ENCODE measurements at places on chromosomes 3 and 15. TPM values are rescaled to one million over a fixed set of nuclear protein-coding genes. Genes with fewer than 3 reads are reported as not detected.
A peak's percentile ranks its signal among the peaks of the same experiment; 100 is the strongest.

CSTA gene
- 1.2 TPM for total RNA-seq

ST8SIA2 gene
- total RNA-seq: 0.25 TPM

PYGO1 gene
- total RNA-seq: 0.30 TPM

SPINT1 gene
- total RNA-seq: 330 TPM

PAK6 gene
- total RNA-seq: 10.4 TPM

- DNase-seq: no peak
- H3K27ac ChIP-seq: no peak overlapping the region
- H3K4me3 ChIP-seq: no peak overlapping the region
- no peaks in the 10 kb centered on the region for H3K27me3 ChIP-seq
- no peaks in the 10 kb centered on the region for H3K36me3 ChIP-seq
- H3K4me1 ChIP-seq: no peaks in the 10 kb centered on the region
Observed at GRCh38 chr3:76940181-76940770, 99.6 kb upstream of the ROBO2 start.

GRCh38 chr15:32974691-32975090 is 219.8 kb downstream of the FMN1 start:
- no peak for DNase-seq
- no peak overlapping the region for H3K4me3 ChIP-seq
- no peaks in the 10 kb centered on the region for H3K27me3 ChIP-seq
- no peaks in the 10 kb centered on the region for H3K4me1 ChIP-seq
- H3K27ac ChIP-seq: no peak overlapping the region
- no peaks in the 10 kb centered on the region for H3K36me3 ChIP-seq

GRCh38 chr15:40290545-40290917 is 7.7 kb upstream of the ANKRD63 start:
- H3K4me3 ChIP-seq: no peak overlapping the region
- H3K27ac ChIP-seq: no peak overlapping the region
- H3K27me3 ChIP-seq: no peaks in the 10 kb centered on the region
- peaks cover 4% of the 10 kb centered on the region for H3K4me1 ChIP-seq

DNA sequence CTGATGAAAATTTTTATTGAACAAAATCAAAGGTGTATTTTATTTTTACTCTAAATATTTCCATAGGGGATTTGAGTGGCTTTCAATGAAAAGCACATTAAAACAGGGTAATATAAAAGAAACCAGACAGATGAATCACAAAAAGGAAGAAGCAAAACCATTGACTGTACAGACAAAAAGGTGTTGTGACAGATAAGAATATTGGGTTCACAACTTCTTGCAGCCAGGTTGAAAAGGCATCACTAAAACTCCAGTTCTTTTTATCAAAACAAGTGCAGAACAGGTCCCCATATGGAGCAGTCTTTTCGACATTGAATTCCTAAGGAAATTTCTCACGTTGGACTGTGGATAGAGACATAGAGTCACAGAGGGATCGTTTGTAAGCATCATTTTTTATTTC is 53.8 kb downstream of the AGTR1 start:
- no peak overlapping the region for H3K4me3 ChIP-seq
- no peaks in the 10 kb centered on the region for H3K4me1 ChIP-seq
- no peaks in the 10 kb centered on the region for H3K36me3 ChIP-seq
- DNase-seq: no peak
- H3K27me3 ChIP-seq: no peaks in the 10 kb centered on the region
- H3K27ac ChIP-seq: no peak overlapping the region

DNA sequence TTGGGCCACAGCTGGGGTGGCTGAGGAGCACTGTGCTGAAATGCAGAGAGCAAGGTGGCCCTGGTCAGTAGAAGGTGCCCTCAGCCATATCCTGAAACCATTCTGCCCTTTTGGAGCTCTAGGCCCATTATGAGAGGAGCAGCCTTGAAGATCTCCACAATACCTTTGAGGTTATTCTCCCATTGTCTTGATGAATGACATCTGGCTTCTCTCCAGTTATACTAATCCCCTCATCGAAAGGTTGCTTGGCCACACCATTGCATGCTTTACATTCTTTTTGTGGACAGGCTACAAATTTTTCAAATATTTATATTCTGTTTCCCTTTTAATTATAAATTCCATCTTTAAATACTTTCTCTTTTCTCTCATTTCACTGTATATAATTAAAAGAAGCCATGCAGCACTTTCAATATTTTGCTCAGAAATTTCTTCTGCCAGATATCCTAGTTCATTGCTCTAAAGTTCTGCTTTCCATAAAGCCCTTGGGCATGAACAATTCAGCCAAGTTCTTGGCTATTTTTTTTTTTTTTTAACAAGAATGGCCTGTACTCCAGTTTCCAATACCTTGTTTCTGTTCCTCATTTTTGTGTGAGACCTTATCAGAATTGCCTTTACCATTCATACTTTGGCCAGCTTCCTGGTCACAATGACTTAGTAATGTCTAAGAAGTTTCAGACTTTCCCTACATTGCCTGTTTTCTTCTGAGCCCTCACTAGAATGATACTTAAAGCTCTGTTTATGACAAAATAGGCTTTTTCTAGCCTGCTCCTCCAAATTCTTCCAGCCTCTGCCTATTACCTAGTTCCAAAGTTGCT is 138.9 kb upstream of the SGO1 start:
- no peak overlapping the region for H3K27ac ChIP-seq
- no peak overlapping the region for H3K4me3 ChIP-seq
- no peaks in the 10 kb centered on the region for H3K36me3 ChIP-seq
- H3K27me3 ChIP-seq: no peaks in the 10 kb centered on the region

- H3K27ac ChIP-seq: no peak overlapping the region
- no peaks in the 10 kb centered on the region for H3K36me3 ChIP-seq
- H3K4me3 ChIP-seq: no peak overlapping the region
- no peak for DNase-seq
- no peaks in the 10 kb centered on the region for H3K27me3 ChIP-seq
Observed at GRCh38 chr3:23221136-23221535, 18.0 kb downstream of the UBE2E2 start.

- DNase-seq: no peak
- H3K4me1 ChIP-seq: no peaks in the 10 kb centered on the region
- H3K27ac ChIP-seq: no peak overlapping the region
Observed at GRCh38 chr15:77436822-77437221, 16.1 kb downstream of the HMG20A start.

- H3K27me3 ChIP-seq: no peaks in the 10 kb centered on the region
- peak; percentile 77 for DNase-seq
- H3K27ac ChIP-seq: no peak overlapping the region
- H3K36me3 ChIP-seq: no peaks in the 10 kb centered on the region
- H3K4me3 ChIP-seq: no peak overlapping the region
Observed at GRCh38 chr3:16177962-16178627, 3.6 kb downstream of the GALNT15 start.

- no peak overlapping the region for H3K27ac ChIP-seq
- H3K4me3 ChIP-seq: no peak overlapping the region
- H3K36me3 ChIP-seq: no peaks in the 10 kb centered on the region
- no peaks in the 10 kb centered on the region for H3K27me3 ChIP-seq
Observed at GRCh38 chr3:82080792-82081191, 319.3 kb upstream of the GBE1 start.

DNA sequence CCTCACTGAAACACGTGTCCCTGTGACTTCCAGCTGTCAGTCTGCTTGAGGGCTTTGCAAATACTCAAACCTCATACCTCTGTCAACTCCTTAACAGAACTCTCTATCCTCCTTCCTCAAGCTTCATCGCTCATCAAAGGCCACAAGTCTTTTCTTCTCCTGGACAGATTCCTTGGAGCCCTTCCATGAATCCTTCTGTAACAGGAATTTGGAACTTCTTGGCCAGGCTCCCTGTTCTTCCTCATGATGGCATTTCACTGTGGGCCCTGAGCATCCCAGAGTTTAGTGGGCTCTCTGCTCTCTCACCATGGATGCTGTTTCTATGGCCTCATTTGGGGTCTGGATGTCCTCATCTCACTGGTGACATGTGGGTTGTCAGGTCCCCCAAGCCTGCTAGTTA is 105.0 kb upstream of the TLE3 start:
- no peaks in the 10 kb centered on the region for H3K4me1 ChIP-seq
- H3K36me3 ChIP-seq: no peaks in the 10 kb centered on the region
- H3K27me3 ChIP-seq: no peaks in the 10 kb centered on the region
- DNase-seq: no peak

DNA sequence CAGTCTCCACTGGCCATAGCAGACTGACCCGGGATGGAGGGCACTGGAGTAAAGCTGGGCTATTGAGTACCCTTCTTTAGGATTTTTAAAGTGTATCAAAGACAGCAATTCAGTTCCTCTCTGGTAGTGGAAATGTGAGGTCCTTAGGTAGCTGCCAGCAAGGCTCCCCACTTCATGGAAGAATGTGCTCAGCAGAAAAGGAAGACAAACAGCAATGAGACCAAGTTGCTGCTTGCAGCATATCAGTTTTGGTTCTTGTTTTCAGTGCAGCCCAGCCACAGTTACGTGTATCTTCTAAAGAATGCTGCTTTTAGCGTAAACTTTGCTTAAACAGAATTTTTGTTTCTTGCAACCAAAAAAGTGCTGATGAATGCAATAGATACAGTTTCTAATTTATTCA is 374.0 kb upstream of the CBLB start:
- no peaks in the 10 kb centered on the region for H3K4me1 ChIP-seq
- H3K4me3 ChIP-seq: no peak overlapping the region
- H3K36me3 ChIP-seq: no peaks in the 10 kb centered on the region
- H3K27ac ChIP-seq: no peak overlapping the region
- no peaks in the 10 kb centered on the region for H3K27me3 ChIP-seq
- DNase-seq: no peak

DNA sequence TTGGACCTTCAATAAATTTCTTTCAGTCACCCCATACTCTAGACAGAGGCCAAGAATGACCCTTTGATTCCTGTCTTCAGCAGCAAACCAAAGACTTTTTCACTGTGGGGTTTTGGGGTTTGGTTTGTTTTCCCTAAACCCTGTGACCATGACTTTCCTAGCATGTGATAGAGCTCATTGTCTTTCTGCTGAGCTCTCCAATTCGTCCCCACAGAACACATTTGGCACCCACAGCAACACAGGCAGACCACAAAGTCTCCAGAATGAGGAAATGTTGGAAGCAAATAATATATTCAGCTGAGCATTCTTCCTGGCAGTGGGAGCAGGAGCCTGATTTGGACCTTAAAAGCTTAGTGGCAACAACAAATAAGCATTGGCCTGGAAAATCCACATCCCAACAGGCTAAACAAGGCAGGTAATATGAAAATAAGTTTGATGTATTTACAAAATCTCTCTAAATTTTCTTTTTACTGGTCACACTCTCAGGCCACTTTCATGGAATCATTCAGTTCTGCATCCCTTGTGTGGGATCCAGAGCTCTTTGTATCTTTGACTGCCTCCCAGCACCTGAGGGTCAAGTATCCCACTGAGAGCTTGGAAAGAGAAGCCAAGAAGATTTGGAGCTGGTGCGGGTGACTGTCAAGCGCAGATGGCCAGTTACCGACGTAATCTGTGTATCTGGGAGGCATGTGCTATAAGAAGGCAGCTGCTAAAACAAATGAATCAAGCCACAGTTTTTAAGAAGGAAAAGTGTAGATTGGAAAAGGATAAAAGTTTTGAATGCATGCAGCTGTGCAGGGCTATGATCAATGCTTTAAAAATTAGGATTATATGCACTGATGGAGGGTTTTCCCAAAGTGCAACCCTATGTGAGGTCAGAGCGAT is 36.5 kb upstream of the CPB1 start:
- no peak overlapping the region for H3K27ac ChIP-seq
- no peaks in the 10 kb centered on the region for H3K27me3 ChIP-seq
- no peaks in the 10 kb centered on the region for H3K36me3 ChIP-seq
- H3K4me1 ChIP-seq: no peaks in the 10 kb centered on the region
- peak; percentile 22 for DNase-seq
- H3K4me3 ChIP-seq: no peak overlapping the region

DNA sequence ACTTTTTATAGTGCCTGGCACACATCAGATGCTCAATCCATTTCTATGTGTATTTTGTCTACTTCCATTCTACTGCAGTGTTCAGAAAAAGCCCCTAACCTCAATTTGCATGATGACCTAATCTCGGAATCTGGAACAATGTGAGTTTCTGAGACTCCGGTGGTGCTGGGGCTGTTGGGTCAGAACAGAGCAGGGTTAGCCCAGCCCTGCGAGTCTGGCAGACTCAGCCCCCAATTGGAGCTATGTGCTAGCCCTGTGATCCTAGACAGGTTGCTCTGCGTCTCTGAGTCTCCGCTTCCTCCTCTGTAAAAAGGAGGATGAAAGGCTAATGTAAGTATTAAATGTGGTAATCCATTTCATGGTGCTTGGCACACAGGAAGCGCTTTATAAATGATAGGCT is 95.0 kb upstream of the ICE2 start:
- DNase-seq: no peak
- H3K27me3 ChIP-seq: no peaks in the 10 kb centered on the region
- no peaks in the 10 kb centered on the region for H3K4me1 ChIP-seq
- H3K36me3 ChIP-seq: no peaks in the 10 kb centered on the region

All from colonic mucosa (tissue), 4 donors.